ENCODE measurements at places on chromosomes 2 and 18.

DNA sequence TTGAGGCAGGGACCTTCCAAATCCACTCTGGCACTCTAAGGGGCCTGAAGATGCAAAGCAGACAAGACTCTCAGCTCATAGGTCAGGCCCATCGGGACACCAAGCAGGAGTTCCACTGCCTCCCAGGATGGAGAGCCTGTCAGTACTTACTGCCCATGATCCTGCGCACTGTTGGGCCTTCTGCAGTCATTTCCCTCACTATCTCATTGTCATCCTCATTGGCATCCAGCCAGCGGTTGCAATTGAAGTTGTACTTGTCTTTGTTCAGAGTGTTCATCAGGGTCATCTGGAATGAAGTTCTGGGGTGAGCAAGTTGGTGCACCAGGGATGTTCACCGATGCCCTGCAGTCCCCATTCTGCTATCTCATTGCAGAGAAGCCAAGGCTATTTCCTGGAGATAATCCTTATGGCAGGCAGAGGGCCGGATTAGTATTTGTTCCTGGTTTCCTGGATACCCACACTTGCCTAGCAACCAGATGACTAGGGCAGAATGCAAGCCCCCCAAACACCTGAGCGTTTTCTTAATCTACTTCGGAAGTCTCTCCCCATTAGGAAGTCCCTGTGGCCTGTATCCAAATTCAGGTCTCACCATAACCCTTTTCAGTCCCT lies 65.1 kb downstream of the LOXHD1 start:
- no peak for DNase-seq

DNA sequence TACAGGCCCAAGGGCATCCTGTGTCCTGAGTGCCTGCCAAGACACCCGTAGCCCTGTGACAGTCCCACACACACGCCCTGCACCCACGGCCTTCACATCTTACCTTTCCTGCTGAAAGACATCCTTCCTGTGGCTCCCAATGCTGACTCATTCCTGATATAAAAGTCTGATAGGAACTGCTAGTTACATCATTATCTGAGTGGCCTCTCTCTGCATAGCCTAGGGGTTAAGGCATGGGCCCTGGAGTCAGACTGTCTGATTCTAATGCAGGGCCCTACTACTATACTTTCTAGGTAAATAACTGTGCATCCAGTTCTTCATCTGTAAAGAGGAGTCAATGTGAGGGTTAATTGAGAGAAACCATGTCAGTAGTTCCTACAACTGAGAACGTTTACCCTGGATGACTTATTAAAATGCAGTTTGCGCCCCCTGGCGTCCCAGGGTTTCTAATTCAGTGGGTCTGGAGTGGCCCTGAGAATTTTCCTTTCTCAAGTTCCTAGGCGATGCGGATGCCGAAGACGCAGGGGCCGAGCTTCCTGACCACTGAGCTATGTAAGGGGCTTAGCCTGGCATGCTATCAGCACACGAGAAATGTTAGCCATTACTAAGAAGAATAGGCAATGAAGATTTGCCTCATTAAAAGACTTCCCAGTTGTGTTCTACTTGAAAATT lies 6.0 kb upstream of the GPR45 start:
- DNase-seq = peak; percentile 52

DNA sequence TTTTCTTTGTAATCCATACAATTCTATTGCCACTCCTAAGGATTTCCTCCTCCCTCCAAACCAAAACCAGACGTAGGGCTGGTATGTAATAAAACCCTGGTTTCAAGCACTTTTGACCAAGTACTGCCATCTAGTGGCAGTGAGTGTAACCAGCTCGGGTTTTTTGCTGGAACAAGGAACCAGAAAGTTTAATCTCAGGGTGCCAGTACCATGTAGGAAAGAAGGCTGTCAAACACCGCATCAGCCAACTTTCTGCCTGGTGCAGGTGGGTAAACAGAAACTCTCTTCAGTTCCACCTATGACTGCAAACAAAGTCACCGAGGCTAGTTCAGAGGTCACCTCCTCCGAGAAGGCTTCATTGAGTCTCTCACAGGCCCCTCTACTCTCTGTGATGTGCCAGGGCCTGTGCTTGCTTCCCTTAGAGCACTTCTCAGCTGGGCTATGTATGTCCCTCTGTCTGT lies 10.2 kb upstream of the THNSL2 start:
- DNase-seq = no peak

DNA sequence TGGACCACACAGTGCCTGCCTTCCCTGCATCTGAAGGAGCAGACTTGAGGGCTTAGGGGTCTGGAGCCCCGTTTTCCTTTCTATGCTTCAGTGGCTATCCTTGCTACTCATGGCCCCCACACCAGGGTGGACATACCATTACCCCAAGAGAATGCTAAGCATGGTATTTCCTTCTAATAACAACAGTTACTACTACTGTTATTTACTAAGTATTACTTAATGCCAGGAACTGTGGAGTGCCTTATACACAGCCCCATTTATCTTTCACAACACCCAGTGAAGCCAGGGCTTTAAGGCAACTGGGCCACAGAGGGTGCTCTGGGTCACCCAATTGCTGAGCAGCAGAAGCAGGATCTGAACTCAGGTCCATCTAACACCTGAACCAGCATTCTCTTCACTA lies 5.8 kb upstream of the PAX8 start:
- no peak for DNase-seq

GRCh38 chr2:208638059-208638458 lies 231.5 kb downstream of the PTH2R start:
- no peak for DNase-seq

GRCh38 chr2:43193652-43194120 lies 32.7 kb downstream of the ZFP36L2 start:
- DNase-seq = no peak

DNA sequence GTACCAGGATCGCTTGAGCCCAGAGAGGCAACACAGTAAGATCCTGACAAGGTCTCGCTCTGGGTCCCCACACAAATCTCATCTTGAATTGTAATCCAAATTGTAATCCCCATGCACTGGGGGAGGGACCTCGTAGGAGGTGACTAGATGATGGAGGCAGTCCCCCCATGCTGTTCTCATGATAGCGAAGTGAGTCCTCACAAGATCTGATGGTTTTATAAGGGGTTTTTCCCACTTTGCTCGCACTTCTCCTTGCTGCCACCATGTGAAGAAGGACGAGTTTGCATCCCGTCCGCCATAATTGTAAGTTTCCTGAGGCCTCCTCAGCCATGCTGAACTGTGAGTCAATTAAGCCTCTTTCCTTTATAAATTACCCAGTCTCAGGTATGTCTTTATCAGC lies 46.0 kb upstream of the SERTAD2 start:
- DNase-seq = no peak

DNA sequence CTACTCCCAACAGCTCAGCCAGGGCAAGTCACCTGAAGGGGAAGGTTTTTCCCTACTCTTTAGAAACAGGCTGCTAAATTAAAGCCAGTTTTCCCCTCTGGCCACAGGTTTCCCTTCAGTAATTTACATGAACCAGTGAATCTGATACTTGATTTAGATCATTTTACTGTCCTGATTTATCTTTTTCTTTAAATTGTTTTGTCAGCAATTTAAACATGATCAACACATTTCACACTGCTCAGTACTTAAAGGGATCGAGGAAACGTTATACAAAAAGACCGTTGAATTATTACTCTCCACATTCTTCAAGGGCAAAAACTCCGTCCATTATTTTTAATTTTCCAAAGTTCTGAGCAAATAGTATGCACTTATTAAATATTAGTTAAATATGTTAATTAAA lies 1165.7 kb upstream of the GYPC start:
- no peak for DNase-seq

DNA sequence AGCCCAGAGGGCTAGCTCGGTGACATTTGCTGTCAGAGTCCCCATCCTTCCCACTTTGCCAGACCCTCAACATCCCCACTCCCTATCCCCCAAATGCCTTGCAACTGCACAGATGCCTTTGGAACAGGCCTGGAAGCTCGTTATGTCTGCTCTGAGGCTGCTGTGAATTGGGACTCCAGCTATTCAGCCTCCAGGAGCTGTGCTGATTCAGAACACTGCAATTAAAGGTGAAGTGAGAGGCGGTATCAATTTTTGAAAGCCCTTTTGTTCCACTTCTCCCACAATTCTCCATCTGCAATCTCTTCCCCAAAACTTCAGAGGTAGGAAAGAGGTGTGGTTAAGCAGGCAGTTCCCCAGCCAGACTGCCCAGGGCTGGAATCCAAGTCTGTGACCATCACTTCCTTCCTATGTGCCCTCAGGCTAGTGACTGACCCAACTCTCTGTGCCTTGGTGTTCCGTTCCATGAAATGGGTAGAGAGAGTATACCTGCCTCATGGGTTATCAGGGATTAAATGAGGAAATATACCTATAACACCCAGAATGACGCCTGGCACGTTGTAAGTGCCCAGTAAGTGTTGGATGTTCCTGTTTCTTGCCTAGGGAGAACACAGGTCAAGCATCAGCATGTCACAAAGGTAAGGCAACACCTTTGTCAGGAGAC lies 17.5 kb downstream of the NOSTRIN start:
- DNase-seq = no peak

DNA sequence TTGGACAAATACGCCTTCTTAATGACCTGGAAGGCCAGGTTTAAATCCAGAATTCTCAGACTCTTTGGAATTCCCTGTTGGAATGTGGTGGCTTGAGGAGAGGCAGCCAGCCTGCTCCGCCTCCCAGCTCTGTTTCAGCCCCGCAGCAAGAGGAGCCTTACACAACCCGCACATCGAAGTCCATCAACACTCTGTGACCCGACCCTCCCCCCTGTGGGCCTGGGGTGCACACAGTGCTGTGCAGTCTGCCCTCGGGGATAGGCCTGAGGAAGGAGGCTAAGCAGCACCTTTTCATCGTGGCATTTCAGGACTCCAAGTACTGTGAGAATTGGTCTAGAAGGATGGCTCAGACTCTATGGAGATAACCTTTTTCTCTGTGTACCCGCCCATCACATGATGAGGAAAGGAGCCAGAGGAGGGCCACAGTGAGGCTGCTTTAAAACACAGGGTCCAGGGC lies 73.7 kb downstream of the GREB1L start:
- DNase-seq = no peak

DNA sequence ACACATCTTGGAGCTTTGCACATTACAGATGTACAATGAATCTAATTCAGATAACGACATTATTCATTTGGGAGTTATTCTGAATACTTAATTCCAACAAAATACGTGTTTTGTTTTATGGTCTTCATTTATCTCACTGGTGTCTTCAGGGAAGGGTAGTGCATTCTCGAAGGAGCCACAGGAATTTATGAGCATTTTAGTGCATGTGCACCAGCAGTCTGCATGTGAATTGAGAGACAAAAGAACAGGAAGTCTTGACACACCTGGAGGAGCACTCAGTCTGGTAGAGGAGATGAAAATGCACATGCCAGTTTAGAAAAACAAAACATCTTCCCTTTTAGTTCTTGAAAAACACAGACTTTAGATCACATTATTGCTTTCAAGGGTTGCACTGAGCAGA lies 228.7 kb downstream of the LRATD1 start:
- no peak for DNase-seq

- DNase-seq = no peak
These were observed 150.4 kb upstream of the CDH19 start for GRCh38 chr18:66754335-66754734.

DNA sequence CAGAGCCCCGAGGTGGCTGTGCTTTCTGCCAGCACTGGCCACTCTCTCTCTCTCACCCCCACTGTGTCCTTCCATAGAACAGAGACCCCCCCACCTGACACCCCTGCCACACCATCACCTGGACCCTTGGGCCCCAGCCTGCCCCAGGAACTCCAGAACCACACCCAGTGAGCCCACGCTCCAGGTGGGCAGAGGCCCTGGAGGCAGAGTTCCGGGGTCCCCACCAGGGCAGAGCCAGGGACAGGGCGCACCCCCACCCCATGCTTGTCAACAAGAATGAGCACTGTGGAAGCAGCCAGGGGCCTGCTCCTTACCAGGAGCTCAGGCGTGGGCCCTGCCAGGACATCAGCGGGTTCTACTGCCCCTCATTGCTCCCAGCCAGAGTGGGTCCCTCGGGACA lies 14.6 kb downstream of the PASK start:
- DNase-seq = no peak

DNA sequence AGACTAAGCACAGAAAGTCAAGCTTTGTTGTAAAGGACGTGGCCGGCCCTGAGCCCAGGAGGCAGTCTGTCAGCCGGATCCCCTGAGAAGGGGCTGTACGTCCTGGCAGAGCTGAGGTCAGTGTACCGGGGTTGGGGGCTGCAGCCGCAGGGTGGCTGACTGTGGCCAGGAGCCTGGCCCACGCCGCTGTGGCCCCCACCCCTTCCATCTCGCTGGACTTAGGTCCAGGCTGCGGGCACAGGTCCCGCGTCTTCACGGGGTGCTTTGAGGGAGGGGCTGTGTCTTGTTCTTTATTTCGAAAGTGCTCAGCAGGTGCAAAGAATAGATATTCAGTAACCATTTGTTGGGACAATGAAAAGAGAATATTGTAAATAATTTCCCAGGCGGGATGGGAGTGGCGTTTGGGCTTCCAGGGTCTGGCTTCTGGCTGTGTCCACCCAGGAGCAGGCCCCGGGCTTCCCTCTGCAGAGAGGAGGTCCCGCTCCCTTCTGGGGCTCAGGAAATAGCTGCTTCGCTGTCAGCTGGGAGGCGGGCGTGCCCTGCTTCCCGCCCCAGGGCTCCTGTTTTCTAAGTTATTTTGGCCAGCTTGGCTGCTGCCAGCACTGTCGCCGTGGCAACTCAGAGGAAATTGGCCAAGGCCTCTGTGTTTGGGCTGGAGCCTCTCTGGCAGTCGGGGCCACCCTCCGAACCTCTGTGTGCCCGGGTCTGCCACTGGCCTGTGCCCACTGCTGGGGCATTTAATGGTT lies 7.4 kb downstream of the NFATC1 start:
- DNase-seq = peak; percentile 45

- DNase-seq = no peak
These were observed 10.9 kb upstream of the ERBB4 start for GRCh38 chr2:212549463-212549862.

- no peak for DNase-seq
These were observed 524.9 kb downstream of the LRRTM4 start for GRCh38 chr2:76997296-76997695.

GRCh38 chr18:52254367-52254766 lies 85.6 kb upstream of the DCC start:
- DNase-seq = no peak

GRCh38 chr2:210227290-210228088 lies 2.2 kb upstream of the ACADL start:
- DNase-seq = no peak

DNA sequence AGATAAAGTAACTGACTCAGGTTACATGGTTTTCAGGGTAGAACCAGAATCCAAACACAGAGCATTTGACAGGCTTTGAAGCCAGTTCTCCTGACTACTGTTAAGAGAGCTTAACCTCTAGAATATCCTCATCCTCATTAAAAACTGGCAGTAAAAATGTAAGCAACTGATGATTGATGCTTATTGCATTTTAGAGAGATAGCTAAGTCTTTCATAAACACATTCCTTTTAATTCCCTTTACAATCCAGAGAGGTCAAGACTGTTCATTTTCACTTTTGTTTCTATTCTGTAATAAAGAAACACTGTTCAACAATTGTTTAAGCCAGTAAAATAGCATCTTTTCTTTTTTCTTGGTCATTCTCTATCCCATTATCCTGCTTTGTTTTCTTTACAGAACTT lies 53.9 kb upstream of the RAB27B start:
- no peak for DNase-seq

- DNase-seq = no peak
These were observed 31.4 kb upstream of the SALL3 start for GRCh38 chr18:78948221-78948620.

- DNase-seq = peak; percentile 28
These were observed 93.8 kb downstream of the NRP2 start for GRCh38 chr2:205776139-205776538.
